ENCODE measurements at places on chromosomes 2 and 18.

DNA sequence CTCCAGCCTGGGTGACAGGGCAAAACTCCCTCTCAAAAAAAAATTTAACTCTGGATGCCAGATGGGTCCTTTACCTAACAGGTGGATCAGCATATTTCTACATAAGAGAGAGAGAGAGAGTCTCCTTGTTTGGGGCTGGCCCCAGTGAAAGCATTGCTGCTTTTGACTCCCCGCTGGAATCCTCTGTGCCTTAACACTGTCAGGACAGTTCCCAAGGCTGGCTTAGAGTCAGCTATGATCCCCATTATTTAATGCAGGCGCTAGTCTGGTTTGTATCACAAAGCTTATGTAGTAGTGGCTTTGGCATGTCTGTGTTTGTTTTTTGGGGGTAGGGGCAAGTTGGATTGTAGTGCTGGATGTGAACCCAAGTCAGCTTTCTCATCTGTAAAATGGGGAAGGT lies 9.4 kb downstream of the INPP4A start:
- no peak for DNase-seq

- no peak for DNase-seq
These were observed 76.4 kb upstream of the CABLES1 start for GRCh38 chr18:23058746-23059415.

- DNase-seq: no peak
These were observed 115.1 kb downstream of the GYPC start for GRCh38 chr2:126771094-126771493.

- no peak for DNase-seq
These were observed 187.8 kb downstream of the KCNJ3 start for GRCh38 chr2:154886316-154886715.

DNA sequence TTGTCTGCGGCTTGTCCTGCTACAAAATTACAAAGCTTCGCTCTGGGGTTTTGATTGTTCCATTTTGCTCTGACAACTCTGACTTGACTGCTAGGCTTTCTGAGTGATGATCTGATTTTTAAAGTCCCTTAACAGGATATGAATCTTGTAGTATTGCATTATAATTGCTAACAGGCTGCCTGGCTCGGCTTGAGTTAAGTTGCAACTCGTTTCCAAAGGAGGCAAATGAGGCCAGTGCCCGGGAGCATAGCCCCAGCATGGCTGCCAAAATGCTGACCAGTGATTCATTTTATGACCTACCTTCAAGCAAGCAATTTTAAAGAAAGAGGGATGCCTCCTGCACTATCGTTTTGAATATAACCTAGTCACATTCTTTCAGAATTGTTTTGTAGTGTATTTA lies 135.4 kb downstream of the COL6A3 start:
- DNase-seq: no peak

GRCh38 chr2:167509586-167509985 lies 621.3 kb downstream of the XIRP2 start:
- peak; percentile 35 for DNase-seq

GRCh38 chr2:142849820-142850219 lies 27.6 kb upstream of the KYNU start:
- DNase-seq: no peak

DNA sequence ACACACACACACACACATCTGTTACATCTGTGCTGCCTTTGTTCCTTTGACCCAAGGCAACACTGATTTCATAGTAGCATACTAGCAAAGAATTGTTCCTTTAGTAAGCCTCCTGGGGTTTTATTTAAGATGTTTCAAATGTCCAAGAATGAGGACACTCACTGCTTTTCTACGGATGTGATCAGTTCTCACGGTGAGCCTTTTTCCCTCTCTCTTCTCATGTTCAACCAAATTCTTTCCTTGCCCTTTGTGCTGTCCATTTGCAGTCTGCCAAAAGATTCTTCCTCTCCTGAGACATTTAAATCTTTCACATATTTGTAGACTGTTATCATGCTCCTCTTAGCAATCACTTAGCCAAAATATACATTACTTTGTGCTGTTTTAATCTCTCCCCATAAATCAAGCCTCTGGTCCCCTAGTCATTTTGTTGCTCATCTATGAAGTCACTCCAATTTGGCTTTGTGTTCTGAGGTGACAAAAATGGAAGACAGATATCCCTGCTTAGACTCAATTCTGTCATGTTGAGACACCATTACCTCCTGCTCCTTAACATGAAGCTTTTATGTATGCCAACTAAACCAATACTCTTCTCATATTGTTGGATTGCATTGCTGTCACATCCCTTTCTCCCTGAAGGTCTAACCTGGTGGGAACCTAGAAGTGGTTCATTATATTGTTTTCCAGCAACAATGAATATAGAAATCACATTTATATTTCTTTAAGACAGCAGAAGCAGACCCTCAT lies 1605.3 kb upstream of the ACVR2A start:
- peak; percentile 61 for DNase-seq

GRCh38 chr2:230326453-230327417 lies at the start of gene SP140L:
Gene SP140L (plus strand): TSS chr2:230327193. CDS start chr2:230327270, 77 bp downstream.
- DNase-seq: peak; percentile 58

DNA sequence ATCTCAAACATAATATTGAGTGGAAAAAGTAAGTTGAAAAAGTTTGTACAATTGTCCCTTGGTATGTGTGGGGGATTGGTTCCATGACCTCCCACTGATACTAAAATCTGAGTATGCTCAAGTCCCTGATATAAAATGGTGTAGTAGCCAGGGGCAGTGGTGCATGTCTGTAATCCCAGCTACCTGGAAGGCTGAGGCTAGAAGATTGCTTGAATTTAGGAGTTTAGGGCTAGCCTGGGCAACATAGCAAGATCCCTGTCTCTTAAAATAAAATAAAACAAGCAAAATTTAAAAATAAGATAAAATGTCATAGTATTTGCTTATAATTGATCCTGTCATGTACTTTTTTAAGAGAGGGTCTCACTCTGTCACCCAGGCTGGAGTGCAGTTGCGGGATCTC lies 122.0 kb downstream of the PTRHD1 start:
- DNase-seq: no peak

DNA sequence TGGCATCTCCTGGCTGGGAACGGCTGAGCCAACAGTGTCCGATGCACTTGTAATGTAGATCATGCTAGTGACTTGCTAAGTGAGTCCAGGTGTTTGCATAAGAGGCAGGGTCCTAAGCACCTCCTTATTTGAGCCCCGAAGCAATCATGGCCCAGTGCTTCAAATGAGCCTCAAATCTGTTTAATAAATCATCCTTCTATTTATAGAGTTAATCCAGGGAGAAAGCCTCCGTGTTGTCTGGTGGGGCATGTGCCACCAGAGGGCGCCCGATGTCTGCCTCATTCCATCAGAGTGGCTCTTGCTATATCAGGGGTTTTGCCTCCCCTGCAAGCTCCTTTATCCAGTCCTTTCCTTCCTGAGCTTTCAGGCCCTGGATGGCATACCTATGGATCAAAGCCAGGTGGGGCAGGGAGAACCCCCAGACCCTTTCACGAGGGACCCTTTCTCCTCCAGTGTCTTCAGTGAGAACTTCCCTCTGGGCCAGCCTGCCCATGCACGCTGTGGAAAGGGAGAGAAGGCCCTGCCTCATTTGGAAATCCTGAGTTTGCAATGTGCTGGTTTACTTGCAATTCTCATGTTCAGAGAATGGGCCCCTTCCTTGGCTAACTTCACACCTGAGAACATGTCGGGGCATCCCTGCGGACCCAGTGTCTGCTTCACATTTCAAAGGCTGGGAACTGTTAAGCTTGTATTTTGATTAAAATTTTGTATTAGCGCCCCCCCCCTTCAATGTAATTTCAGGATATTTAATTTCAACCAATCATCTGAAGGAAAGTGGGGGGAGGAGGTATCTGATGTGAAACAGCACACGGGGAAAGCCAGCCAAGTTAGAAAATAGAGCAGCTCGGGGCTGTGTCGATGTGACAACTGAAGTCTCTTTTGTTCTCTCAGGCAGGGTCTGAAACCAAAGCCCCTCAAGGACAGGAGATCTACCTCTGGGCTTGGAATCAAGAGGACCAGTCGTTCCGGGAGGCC lies 39.7 kb downstream of the RDH14 start:
- DNase-seq: peak; percentile 81

DNA sequence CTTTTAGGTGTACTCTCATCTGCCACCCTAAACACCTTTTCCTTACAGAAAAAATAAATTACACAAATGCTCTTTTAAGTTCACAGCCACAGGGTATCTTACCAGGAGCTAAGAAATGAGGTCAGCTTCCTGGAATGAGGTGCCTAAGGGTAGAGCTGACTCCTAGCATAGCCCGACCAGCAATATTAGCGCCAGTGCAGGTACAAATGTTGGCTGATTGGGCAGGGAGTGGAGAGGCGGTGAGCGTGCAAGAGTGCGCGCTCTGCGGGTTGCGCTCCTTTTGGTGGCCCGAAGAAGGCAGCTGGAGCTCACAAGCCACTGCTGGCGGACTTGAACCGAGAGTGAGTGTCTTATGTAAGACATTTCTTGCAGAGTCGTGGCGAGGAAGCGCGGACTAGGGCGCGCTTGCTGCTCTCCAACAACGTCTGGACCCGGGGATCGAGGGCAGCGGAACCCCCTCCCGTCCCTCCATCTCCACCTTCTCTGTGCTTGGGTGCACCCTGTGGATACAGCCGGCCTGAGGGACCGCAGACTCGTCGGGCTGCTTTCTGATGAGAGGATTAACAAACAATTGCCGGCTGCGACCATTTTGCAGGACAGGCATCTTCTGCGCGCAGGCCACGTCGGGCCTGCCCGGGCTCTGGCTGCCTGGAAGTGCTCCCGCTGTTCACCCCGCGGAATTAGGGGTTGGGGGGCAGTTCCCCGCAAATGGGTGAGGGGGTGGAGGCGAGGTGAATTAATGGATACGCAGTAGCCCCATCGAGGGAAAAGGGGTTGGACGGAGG lies 17.3 kb downstream of the BOLA3 start:
- DNase-seq: no peak

Measured in smooth muscle cell of the brain vasculature (primary cell).